ENCODE measurements at places on chromosomes 4 and X. TPM values are rescaled to one million over a fixed set of nuclear protein-coding genes. Genes with fewer than 3 reads are reported as not detected.

MAOB gene
- total RNA-seq, result 0.36 TPM

ELMOD2 gene
- total RNA-seq, result 30.0 TPM

RIBC1 gene
- total RNA-seq, result 0.36 TPM

GRCh38 chr4:54547299-54548097 is 110.3 kb upstream of the KIT start:
- DNase-seq, result no peak

DNA sequence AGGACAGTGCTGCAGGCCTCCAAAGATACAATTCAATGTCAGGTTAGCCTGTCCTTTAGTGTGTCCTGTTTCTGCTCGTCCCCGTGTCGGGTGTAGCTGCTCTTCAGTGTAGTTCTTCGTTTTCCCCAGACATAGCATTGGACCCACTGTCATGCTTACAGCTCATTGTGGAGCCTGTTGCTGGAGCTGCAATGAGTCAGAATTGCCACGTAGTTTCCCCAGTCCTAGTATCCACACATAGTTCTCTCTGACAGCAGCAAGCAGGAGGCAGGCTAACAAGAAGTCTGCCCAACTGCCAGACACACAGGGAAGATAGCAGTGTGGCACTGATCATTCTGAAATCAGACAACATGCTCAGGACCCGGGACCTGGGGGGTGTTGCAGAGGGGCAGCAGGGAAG is 49.2 kb downstream of the MOSPD2 start:
- peak; percentile 94 for DNase-seq

DNA sequence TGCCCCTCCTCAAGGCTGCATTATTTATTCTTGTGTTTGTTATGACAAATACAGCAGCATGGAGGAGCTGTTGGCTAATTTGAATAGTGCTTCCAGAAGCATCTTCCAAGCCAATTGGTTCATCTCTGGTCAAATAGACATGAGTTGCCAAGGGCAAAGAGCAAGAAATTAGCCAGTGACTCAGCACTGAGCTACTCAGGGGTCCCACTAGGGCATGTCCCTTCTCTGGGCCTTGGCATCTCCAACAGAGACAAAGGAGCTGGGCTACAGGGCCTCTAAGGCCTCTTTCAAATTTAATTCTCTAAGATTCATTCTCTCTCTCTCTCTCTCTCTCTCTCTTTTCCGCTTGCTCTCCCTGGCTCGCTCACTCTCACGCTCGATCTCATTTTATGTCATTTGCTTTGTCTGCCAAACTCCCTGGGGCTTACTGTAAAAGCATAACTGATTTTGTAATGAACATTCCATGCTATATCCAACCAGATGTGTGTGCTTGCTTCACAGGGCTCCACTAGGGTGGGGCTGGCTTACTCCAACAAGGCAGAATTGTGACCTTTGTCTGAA is 86.7 kb upstream of the MAGEA4 start:
- DNase-seq, result peak; percentile 1

DNA sequence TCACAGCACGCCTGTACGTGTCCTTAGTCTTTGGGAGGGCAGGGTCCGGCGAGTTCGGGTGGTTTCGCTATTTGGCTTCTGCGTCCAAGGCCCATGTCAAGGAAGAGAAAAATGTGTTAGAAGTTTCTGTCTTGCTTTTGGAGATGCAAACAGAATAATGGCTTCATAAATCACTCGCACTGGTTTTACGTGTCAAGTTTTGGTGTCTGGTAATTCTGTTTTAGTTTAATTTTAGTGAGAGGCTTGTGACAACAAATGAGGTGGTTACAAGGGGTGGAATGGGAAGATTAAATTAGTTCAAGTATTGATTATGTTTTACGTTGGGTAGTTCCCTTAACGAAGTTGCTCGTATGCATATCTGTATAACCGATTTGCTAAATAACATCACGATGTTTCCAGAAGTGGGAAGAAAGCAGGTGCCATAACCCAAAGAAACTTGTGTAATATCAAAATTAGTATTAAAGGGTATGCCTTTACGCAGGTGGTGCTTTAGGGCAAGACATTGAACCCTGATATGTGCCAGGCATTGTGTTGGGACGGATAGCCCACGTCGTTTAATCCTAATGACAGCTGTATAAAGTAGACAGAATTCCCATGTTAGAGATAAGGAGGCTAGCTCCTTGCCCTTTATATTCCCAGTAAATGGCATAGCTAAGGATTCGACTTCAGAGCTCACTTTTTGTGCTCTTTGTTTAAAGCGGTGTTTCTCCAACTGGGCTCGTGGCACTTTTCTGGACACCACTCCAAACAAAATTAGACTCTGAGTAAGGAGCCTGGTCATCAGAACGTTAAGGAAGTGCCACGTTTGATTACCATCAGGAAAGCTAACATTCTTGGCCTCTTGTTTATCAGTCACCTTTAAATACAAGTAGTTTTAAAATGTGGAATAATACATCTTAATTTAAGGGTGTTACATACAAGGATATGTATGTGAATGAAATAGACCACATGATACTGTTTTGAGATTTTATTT is 843 bp downstream of the RPL34 start:
- peak; percentile 21 for DNase-seq

- DNase-seq, result no peak
These were observed 2.3 kb upstream of the UBA1 start for GRCh38 chrX:47191331-47191730.

UGT8 gene
- total RNA-seq, result not detected

- DNase-seq, result no peak
These were observed 17.1 kb upstream of the C1QTNF7 start for GRCh38 chr4:15410750-15411149.

IGSF1 gene
- total RNA-seq, result not detected

- DNase-seq, result no peak
These were observed 29.8 kb upstream of the CT47C1 start for GRCh38 chrX:119042996-119043395.

DNA sequence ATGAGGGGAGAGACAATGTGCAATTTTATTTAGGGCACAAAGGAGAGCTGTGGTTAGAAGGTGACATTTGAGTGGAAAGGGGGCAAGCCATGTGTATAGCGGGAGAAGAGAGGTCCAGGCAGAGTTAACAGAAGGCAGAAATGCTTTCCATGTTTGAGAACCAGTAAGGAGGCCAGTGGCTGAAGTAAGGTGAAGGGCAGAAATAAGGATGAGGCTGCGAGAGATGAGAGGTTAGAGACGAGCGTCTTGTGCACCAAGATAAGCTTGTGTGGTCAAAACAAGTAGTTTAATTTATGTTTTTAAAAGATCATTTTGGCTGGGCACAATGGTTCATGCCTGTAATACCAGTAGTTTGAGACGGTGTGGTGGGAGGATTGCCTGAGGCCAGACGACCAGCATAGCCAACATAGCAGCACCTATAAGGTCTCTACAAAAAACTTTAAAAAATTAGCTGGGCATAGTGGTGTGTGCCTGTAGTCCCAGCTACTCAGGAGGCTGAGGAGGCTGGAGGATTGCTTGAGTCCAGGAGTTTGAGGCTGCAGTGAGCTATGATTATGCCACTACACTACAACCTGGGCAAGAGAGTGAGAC is 8.5 kb downstream of the HTT start:
- no peak for DNase-seq

DNA sequence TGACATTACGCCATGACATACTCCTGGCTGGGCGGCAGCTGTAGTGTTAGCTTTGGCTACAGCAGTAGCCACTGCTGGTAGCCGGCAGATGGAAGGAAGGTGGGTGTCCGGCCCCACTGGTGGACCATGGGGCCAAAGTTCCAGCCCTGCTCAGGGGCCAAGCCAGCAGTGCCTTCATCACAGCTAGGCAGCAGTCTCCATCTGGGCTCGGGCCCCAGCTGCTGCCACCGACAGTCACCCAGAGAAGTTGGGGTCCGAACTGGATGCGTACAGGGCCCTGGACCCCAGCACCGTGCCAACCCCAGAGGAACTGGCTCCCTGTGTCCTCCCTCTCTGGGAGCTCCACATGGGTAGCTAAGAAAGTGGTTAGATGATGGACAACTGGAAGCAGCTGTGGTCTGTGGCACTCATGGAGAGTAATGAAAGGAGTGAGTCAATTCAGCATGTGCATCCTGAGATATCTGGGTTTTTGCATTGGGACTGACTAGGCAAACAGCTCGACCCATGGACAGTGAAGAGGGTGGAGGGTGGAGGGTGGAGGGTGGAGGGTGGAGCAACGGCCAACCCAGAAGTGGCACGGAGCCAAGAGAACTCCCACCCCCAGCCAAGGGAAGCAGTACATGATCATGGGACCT is 366.6 kb upstream of the GRIA3 start:
- no peak for DNase-seq

- DNase-seq, result peak; percentile 68
These were observed 746 bp downstream of the REST start for GRCh38 chr4:56908206-56909085.

DNA sequence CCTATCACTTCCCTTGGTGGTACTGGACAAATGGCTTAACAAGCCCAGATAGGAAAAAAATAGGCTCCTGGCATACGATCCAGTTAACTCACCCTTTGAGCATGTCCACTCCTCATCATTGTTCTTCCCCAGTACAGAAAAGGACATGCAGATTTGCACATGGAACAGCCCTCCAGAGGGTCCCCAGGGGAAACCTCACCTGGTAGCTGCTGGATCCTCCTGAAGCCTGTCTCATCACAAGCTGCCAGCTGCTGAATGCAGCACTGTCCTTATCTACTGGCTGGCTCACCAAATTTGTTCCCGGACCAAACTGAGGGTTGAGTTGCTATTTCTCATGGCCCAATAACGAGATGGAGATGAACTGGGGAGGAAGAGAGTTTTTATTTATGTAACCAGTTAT is 49.4 kb downstream of the SERTM2 start:
- no peak for DNase-seq

DNA sequence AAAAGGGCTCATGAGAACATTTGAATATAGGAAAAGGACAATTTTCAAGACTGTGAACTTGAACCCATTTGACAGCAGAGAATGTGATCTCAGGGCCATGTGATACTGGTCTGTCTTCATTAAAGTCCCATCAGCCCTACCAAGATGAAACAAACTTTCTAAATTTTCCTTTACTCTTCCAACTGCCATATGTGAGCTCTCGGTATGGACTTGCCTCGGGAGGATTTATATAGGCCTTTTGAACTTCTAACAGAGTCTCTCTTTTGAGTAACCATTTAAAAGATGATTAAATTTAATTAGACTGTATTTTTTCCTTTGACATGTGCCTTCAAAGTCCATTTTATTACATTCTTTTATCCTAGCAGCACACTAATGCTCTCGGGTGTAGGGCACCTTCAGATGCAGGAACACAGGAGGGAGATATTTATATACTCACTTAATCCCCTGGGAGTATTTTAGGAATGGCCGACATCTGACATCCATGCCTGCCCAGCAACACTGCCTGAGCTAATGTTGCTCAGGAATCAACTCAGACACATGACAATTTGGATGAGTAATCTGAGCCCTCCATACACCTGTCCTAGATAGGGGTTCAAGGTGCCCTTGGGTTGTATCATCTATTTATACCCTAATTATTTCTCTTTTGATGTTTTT is 155.0 kb downstream of the SLC7A11 start:
- no peak for DNase-seq
